ENCODE measurements at places on chromosomes 16 and 17. TPM values are rescaled to one million over a fixed set of nuclear protein-coding genes. Genes with fewer than 3 reads are reported as not detected.

DNA sequence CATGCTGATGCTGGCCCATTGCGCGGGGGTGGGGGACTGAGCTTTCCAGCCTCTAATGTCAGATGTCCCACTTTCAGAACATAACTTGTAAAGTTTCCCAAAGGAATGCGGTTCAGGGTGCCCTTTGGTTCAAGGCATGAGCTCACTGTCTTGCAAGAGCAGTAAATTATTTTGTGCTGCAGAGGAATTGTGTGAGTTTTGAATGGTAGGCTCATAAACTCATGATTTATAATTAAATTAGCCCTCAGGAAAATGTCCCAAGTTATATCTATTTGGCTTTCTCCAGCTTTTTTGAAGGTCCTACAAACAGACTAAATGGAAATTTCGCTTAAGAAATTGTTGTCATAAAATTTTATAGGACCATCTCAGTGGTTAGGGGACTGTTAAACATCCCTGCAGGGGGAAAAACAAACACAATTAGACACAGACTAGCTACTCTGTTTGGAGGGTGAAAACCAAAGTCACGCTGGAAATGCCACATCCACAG, 321.8 kb downstream of the HS3ST3B1 start:
- no peak overlapping the region for H3K27ac ChIP-seq
- no peaks in the 10 kb centered on the region for H3K36me3 ChIP-seq
- DNase-seq: no peak
- no peak overlapping the region for H3K4me3 ChIP-seq
- no peaks in the 10 kb centered on the region for H3K27me3 ChIP-seq

DNA sequence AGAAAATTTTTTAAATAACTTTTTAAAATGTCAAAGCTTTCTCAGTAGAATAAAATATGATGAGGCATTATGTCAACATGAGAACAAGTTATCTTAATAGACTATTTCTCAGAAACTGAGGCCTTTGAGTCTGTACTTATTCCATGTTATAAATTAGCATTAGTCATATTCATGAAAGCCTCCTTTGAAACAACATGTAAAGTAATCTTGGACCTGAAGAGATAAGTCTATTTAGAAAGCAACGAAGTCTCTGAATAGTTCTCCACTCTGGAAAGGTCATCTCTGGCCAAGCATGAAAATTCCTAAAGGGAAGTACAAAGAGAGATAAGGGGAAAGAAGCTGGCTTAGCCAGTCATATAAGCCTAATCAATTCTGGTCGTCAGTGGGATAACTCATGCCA, 150.8 kb downstream of the CYB561 start:
- H3K4me1 ChIP-seq: no peaks in the 10 kb centered on the region
- no peaks in the 10 kb centered on the region for H3K36me3 ChIP-seq
- H3K27ac ChIP-seq: no peak overlapping the region
- H3K27me3 ChIP-seq: no peaks in the 10 kb centered on the region
- no peak for DNase-seq

DNA sequence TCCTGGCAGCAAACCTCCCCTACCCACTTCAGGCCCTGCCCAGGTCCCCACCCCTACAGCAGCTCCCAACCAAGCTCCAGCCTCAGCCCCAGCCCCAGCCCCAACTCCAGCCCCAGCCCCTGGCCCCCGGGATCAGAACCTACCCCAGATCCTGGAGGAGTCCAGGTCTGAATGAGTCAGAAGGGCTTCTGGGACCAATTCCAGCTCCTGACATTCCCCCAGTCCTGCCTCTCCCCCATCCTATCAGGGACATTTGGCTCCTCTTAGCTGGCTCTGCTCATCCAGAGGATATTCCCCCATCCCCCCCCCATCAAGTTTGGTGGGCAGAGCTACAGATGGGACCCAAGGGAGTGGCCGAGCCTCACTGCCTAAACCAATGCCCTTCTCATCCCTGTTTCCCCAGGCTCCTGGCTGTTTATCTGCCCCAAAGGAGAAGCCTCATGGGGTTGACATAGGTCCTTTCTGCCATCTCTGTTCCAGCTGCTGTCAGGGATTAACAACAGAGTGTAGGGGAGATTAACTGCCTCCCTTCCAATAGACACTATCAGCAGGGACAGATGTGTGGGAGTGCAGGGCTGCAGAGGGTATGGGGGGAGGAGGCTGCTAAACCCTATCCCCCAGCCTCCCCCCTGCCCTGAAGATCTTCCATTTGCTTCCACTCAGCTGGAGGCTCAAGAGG, 16.5 kb downstream of the CNTNAP1 start:
- DNase-seq: no peak
- no peak overlapping the region for H3K27ac ChIP-seq
- H3K4me1 ChIP-seq: no peaks in the 10 kb centered on the region
- H3K27me3 ChIP-seq: no peaks in the 10 kb centered on the region

- no peaks in the 10 kb centered on the region for H3K27me3 ChIP-seq
- peak overlapping the region; percentile 86 for H3K4me3 ChIP-seq
- peak overlapping the region; percentile 89 for H3K27ac ChIP-seq
- peaks cover 74% of the 10 kb centered on the region for H3K4me1 ChIP-seq
These were observed 1.4 kb downstream of the PLCD3 start for GRCh38 chr17:45130681-45131615.

DNA sequence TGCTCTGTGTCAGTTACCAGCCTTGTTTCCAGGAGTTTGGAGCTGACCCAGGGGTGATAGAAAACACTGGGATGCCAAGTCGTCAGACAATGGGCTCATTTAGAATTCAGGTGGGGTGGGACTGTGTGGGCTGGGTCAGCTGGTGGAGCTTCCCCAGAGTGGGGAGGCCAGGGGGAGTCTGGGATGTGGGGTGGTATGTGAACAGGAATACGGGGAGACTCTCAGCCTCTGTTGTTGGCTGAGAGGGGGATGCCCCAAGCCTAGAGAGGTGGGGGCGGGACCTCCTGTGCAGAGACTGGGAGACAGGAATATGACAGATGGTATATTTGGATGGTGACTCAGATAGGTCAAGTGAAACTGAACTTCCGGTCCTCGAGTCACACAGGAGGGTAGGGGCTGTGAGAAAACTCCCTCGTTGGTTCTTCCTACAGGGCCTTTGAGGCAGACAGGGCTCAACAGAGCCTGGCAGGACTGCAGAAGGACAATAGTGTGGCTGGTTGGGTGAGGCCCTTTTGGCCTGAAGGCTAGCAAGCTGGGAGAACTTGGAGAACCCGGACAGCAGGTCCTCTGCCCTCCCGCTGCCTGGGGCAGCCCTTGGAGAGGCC, 23.7 kb downstream of the CDH1 start:
- no peaks in the 10 kb centered on the region for H3K36me3 ChIP-seq
- no peak for DNase-seq
- H3K27ac ChIP-seq: no peak overlapping the region
- peaks cover 45% of the 10 kb centered on the region for H3K4me1 ChIP-seq
- H3K27me3 ChIP-seq: no peaks in the 10 kb centered on the region
- 0 out of 2 replicates have a peak overlapping the region, but pooled peaks have one; percentile 15 for H3K4me3 ChIP-seq

GRCh38 chr17:60631119-60631518, 31.1 kb downstream of the PPM1D start:
- no peak overlapping the region for H3K27ac ChIP-seq
- H3K36me3 ChIP-seq: peaks cover 6% of the 10 kb centered on the region
- no peaks in the 10 kb centered on the region for H3K27me3 ChIP-seq

GRCh38 chr16:69619514-69619913, 53.7 kb downstream of the NFAT5 start:
- DNase-seq: no peak
- no peak overlapping the region for H3K27ac ChIP-seq
- no peaks in the 10 kb centered on the region for H3K27me3 ChIP-seq
- no peak overlapping the region for H3K4me3 ChIP-seq

DNA sequence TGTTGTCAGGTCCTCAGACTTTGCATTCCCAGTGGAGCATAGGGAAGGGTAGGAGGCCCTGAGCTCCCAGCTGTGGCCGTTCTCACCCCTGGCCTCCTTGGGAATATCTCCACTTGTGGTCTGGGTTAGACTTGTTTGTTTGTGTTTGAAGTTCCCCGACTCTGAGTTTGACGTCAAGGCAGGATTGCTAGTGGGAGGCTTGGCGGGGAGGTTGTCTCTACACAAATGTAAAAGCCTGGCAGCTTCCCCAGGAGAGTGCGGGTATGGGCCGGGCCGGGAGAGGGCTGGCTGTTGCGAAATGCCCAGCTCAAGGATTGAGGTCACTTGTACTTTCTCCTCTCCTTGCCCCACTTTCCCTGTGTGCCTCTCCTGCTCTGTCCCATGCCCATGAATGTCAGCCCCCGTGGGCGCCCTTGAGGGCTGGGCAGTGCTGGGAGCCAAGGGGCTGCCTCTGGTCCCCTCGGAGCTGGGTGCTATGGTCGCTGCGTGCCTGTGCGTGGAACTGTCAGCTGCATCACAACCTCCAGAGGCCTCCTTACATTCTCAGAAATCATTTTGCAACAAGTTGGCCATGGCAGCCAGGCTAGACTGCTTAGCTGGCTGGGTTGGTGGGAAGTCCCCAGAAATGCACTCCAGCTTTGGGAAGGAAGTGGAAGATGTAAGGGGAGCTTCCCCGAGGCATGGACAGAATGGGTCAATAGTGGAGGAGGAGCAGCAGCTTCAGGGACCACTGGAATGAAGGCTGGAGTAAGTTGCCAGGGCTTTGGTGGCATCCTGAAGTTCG, 84.3 kb downstream of the KSR1 start:
- no peak for DNase-seq
- H3K27me3 ChIP-seq: no peaks in the 10 kb centered on the region
- H3K36me3 ChIP-seq: no peaks in the 10 kb centered on the region
- no peak overlapping the region for H3K27ac ChIP-seq
- no peak overlapping the region for H3K4me3 ChIP-seq
- peaks cover 9% of the 10 kb centered on the region for H3K4me1 ChIP-seq

- no peaks in the 10 kb centered on the region for H3K27me3 ChIP-seq
- no peaks in the 10 kb centered on the region for H3K36me3 ChIP-seq
- H3K4me1 ChIP-seq: no peaks in the 10 kb centered on the region
- no peak overlapping the region for H3K4me3 ChIP-seq
- H3K27ac ChIP-seq: no peak overlapping the region
These were observed 1299.4 kb downstream of the TP53TG3F start for GRCh38 chr16:34758835-34759234.

DNA sequence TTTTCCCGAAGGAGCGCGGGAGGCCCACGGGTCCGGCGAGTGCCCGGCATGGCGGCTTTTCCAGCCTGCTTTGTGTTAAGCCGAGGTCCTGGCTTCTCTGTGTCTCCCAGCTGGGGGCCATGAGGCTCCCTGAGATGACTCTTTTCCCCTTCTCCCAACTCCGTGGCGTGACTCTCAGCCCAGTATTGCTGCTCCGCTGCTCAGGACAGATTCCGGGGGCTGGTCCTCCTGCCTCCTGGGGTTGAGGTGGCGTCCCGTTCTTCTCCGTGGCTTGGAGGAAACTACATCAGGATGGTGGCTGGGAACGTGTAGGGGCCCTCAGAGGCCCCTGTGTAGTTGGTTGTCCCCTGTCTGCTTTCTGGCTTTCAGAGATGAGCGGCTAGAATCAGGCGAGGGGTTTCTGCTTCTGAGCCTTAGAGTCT, 951 bp downstream of the GPS1 start:
- peak overlapping the region; percentile 81 for H3K27ac ChIP-seq
- no peaks in the 10 kb centered on the region for H3K27me3 ChIP-seq
- H3K36me3 ChIP-seq: peaks cover 42% of the 10 kb centered on the region
- H3K4me3 ChIP-seq: peak overlapping the region; percentile 99
- no peak for DNase-seq
- H3K4me1 ChIP-seq: peaks cover 13% of the 10 kb centered on the region

DNA sequence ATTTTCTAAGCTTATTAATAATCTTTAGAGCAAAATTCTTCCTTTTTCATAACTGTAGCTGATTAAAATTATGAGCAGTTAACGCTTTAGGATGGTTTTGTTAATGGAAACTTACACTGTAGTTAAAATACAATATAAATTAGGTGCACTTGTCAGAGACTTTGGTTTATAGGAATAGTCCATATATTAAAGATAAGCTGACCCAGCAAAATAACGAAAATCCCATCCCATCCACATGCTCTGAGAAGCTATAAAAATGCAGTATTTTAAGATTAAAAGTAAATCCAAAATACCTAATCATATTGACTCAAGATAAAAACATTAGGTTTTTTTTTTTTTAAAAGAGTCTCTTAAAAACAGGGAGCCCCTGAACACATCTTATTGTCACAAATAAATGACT, 38.0 kb downstream of the CEP95 start:
- no peak overlapping the region for H3K4me3 ChIP-seq
- DNase-seq: no peak
- H3K36me3 ChIP-seq: peaks cover 68% of the 10 kb centered on the region
- H3K27me3 ChIP-seq: no peaks in the 10 kb centered on the region

DNA sequence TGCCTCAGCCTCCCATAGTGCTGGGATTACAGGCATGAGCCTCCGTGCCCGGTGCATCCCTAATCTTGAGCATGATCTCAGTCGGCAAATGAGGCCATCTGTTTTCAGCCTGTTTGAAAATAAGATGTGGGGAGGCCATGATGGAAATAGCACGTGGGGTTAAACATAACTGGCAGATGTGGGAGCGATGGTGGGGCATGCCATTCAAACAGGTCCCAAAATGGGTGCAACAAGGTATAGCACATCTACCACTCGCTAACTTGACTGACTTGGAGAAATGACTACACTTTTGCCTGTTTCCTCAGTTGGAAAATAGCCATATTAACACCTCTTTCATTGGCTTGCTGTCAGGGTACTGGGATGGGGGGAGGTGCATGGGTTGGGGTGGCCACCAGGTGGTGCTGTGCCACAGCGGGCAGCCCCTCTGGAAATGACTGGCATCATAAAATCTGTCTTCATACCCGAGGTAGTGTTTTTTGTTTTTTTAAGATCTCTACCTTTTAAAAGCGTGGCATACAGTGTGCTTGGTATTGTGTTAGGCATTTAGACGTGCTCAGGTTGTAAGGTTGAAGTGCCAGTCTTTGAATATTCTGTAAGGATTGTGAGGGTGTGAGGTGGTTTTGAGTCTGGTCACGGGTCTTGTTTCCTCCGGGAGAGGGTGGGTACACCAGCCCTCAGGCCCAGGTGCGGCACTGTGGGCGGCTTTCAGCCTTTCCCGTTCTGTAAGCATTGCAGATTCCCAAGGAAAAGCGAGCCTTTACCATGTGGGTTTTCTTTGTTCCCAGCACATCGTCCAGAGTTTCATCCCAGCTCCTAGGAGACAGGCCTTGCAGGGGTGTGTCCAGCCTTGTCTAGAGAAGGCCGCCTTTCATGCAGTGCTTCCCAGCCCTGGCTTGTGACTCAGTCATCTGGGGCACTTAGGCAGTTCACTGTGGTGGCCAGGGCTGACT, 2.9 kb upstream of the TTYH2 start:
- H3K36me3 ChIP-seq: peaks cover 46% of the 10 kb centered on the region
- DNase-seq: peak; percentile 63

DNA sequence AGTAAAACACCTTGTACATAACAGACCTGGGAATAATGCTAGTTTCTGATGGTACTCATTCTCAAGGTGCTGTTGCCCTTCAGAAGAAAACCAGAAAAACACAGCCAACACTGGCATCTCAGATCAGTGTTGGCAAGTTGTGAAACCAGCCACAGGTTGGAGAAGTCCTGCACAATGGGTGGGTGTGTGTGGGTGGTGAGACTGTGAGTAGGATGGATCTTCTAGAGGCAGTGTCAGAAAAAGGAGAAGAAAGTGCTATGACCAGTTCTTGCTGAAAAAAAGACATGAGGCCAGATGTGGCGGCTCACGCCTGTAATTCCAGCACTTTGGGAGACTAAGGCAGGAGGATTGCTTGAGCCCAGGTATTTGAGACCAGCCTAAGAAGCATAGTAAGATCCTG, 35.2 kb upstream of the SMIM36 start:
- H3K4me1 ChIP-seq: no peaks in the 10 kb centered on the region
- no peak for DNase-seq
- H3K4me3 ChIP-seq: no peak overlapping the region
- H3K36me3 ChIP-seq: no peaks in the 10 kb centered on the region
- H3K27me3 ChIP-seq: peaks cover 54% of the 10 kb centered on the region

- H3K4me1 ChIP-seq: no peaks in the 10 kb centered on the region
- peaks cover 12% of the 10 kb centered on the region for H3K27me3 ChIP-seq
- no peak overlapping the region for H3K4me3 ChIP-seq
- H3K27ac ChIP-seq: no peak overlapping the region
- no peaks in the 10 kb centered on the region for H3K36me3 ChIP-seq
These were observed 87.1 kb downstream of the USP22 start for GRCh38 chr17:20955427-20956323.

FBXO39 gene
- not detected for total RNA-seq

NXPH3 gene
- total RNA-seq: 0.10 TPM

CPHXL2 gene
- total RNA-seq: not detected

DHODH gene
- total RNA-seq: 22.1 TPM

Measured in HCT116 (cell line).